ENCODE measurements at places on chromosomes 5 and 9.

- no peak for DNase-seq
Measured at GRCh38 chr9:106423575-106423974, 439.4 kb upstream of the ZNF462 start.

- no peak for DNase-seq
Measured at GRCh38 chr5:96905864-96906263, 29.6 kb downstream of the ERAP2 start.

GRCh38 chr5:154366353-154366752 lies 79.4 kb upstream of the SAP30L start:
- DNase-seq, result no peak

GRCh38 chr5:11075035-11075805 lies 314.2 kb upstream of the DAP start:
- DNase-seq, result no peak

- no peak for DNase-seq
Measured at GRCh38 chr5:120096413-120096812, 367.7 kb upstream of the PRR16 start.

- peak; percentile 77 for DNase-seq
Measured at GRCh38 chr9:121780177-121781040, 129.0 kb downstream of the DAB2IP start.

- DNase-seq, result no peak
Measured at GRCh38 chr5:54829676-54830535, 155.5 kb downstream of the ESM1 start.

DNA sequence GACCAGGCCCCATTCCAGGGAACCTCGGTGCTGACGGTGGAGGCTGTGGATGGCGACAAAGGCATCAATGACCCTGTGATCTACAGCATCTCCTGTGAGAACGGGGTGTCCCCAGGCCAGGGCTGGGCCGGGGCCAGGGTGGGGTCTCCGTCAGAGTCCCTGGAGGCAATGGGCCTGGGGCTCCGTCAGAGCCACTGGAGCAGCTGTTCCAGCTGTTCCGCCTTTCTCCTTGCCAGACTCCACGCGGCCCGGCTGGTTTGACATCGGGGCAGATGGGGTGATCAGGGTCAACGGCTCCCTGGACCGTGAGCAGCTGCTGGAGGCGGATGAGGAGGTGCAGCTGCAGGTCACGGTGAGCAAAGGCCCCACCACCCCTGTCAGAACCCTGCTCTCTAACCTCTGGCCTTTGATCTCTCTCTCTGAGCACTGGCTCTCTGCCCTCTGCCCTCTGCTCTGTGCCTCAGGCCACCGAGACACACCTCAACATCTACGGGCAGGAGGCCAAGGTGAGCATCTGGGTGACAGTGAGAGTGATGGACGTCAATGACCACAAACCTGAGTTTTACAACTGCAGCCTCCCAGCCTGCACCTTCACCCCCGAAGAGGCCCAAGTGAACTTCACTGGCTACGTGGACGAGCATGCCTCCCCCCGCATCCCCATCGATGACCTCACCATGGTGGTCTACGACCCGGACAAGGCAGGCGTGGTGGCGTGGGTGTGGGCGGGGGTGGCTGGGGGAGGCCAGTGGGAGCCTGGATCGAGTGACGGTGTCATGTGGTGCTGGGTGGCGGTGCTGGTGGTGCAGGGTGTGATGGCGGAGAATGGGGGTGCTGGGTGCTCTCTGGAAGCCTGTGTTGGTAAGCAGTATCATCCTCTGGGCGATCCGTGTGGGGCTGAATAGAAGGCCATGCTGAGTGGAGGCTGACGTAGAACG lies 26.6 kb downstream of the CDHR2 start:
- DNase-seq, result no peak

DNA sequence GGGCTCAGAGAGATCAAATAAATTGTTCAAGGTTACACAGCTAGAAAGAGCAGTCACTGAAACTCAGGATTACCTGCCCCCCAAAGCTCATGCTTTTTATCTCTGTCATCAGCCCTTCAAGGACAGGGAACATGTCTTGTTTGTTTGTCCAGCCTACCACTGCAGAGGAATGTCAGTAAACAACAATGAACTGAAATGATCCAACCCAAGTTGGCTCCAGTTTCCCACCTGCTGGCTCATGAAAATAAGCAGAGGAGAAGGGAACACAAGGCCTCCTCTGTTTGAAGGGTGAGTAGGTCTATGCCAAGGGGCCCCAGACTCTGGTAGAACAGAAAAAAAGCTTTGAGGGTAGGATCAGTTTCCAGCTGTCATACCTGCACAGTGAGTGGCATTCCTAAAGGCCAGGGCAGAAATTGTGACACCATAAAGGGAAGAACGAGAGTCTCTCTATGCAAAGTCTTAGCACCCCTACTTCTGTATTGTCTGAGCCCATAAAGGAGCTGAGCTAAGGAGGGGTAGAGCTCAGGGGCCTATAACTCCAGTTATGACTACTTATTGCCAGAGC lies 115.2 kb downstream of the TRIM36 start:
- no peak for DNase-seq

DNA sequence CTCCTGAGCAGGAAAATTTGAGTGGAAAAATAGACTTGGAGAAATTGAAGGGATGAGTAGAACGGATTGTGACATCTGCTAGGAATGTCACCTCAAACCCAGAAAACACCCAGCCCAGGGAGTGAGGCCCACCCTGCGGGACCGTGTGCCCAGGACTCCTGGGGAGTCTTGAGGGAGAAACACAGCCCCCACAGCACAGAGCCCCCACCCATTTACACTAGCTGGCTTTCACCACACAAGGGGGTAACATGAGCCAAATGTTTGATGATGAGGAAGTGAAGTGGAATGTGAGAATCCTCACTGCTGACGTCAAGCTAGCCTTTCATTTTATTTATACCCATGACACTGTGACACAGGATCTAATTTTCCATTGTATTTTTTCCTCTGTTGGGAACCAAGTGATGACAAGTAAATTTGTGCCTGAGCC lies 42.8 kb upstream of the PDE8B start:
- DNase-seq, result no peak

DNA sequence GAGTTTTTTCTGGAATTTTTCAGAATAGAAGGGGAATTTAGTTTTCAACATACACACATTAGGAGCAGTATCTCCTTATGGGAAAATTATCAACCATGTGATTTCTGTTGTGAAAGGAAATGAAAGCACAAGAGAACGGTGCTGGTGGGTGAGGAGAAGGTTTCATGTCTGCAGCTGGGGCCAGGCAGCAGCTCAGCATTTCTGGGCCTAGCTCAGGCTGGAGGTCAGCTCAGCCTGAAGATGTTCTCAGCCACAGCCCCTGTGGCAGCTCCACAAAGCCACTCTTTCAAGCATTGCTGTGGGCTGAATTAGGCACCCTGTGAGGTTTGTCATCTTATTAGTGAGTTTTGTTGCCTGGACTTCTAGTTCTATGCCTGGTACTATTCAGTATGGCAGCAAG lies 90.3 kb downstream of the DIRAS2 start:
- DNase-seq, result no peak

DNA sequence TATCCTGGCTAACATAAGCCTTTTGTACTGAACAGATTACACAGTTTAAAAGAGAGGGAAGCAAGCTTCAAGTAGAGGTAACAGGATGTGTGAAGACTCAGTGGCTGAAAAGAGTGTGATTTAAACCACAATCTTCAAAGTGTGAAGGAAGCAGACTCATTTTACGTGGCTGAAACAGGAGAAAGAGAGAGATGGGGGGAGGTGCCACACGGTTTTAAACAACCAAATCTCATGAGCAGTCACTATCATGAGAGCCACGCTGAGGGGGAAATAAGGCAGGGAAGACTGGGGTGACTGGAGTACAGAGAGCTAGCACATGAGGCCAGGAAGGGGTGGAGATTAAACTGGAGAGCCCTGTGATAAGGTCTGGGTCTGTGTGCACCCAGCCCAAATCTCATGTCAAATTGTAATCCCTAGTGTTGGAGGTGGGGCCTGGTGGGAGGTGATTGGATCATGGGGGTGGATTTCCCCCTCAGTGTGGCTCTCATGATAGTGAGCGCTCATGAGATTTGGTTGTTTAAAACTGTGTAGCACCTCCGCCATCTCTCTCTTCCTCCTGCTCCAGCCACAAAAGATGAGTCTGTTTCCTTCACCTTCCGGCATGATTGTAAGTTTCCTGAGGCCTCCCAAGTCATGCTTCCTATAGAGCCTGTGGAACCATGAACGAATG lies 318.6 kb upstream of the CD180 start:
- DNase-seq, result no peak

- DNase-seq, result no peak
Measured at GRCh38 chr5:135133698-135134515, 99.9 kb upstream of the PITX1 start.

- peak; percentile 61 for DNase-seq
Measured at GRCh38 chr5:133370036-133370831, 242.1 kb downstream of the FSTL4 start.

GRCh38 chr9:122988920-122989621 lies 44.4 kb upstream of the GPR21 start:
- no peak for DNase-seq

DNA sequence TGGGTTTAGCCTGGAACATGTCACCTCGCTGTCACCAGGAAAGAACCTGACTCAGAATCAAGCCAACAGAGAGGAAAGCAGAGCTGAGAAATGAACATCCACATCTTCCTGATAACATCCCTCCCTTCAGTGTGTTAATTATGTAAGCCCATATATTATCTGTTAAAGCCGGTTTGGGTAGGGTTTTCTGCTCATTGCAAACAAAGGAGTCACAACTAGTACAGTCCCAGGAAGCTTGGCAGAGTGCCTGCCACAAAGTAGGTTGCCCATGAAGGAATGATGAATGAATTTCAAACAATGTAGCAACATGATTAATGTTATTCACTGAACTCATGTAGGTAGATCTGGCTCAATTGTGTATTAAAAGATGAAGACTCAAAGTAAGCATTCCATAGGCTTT lies 10.4 kb upstream of the PPARGC1B start:
- no peak for DNase-seq

- DNase-seq, result no peak
Measured at GRCh38 chr9:92332577-92333281, 7.0 kb downstream of the CENPP start.

DNA sequence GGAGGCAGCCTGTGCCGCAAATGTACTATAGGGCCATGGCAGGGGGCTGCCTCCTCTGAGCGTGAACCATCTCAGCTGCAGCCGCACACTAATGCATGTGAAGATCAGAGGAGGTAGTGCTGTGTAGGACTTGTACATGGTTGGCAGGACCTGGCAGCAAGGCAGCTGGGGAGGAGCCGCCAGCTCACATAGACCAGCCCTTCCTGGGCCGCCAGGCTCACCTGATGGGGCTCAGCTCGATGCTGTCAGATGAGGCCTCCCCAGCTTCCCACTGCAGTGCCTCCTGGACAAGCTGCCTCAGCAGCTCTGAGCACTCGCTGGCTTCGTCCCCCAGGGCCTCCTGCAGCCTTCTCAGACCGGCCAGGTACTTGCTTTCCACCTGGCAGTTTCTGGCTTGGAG lies 18.0 kb upstream of the CORO2A start:
- no peak for DNase-seq

- no peak for DNase-seq
Measured at GRCh38 chr5:68449380-68449779, 233.8 kb downstream of the PIK3R1 start.

DNA sequence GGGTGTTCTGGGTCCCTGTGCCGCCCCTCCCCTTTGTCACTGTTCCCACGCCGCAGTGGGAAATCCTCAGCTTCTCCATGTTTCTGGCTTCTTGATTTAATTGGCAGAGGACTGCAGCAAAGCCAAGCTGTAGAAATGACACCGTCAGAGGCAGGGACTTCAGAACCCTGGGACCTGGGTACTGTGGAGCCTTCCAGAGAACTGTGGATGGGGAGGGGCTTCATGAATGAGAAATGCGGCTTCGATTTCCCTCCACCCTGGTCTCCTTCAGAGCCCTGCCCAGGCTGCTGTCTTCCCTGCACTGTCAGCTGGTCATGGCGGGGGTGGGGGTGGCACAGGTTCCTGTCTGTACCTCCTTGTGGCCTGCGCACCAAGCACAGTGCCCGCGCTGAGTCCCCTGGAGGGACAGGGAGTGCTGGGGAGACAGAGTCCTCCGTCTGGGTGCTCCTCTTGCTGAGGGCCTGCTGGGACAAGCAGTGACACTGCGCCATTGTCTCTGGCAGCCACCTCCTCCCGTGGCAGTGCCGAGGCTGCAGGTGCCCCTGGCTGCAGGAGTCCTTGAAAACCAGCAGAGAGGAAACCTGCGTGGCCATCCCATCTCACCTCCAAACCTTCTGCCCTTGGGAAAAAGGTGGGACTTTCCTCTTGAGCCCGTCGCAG lies 47.2 kb downstream of the COL5A1 start:
- no peak for DNase-seq

- no peak for DNase-seq
Measured at GRCh38 chr5:142852416-142853198, 82.4 kb downstream of the ARHGAP26 start.

- DNase-seq, result no peak
Measured at GRCh38 chr5:174618589-174618988, 105.8 kb upstream of the MSX2 start.

DNA sequence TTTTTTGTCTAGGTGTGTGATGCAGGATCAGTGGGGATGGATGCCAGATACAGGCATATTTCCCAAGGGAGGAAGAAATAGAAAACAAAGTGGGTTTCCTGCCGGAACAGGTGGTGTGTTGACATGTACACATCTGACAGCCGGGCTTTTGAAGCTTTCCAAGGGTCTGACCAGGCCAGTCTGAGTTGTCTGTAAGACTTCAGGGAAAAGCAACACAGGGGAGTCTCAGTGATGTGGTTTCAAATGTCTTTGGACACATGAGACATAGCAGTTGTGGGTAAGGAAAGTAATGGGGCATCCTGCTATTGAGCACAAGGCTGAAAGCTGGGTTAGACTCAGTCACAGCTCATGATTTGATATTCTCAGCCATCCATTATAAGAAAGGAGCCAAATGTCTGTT lies 274.9 kb downstream of the PIK3R1 start:
- DNase-seq, result no peak

- no peak for DNase-seq
Measured at GRCh38 chr9:71984403-71984802, 73.0 kb downstream of the C9orf85 start.

GRCh38 chr9:134658378-134658955 lies 16.9 kb downstream of the COL5A1 start:
- DNase-seq, result no peak

DNA sequence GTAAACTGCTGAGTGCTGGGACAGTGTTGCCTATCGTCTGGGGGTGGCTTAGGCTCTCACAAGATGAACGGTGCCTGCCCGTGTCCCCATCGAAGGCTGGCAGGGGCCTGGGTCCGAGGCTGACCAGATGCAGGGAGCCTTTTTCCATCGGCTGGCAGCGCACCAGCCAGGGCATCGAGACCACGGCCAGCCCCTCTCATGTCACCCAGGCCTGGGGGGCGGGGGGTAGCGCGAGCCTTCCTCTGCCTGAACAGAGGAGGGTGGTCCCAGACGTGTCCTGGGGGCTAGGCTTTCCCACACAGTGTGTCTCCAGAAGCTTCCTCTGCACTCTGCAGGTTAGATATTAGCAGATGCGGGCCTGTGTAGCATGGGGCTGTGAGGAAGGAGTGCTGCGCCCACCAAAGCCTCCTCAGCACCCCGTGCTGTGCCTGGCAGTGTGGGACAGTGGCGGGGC lies 17.3 kb downstream of the FGD3 start:
- DNase-seq, result peak; percentile 51
